ENCODE measurements at places on chromosomes 6 and 20. TPM values are rescaled to one million over a fixed set of nuclear protein-coding genes. Genes with fewer than 3 reads are reported as not detected.

AVP gene
- polyA plus RNA-seq: 0.60 TPM

PAK5 gene
- polyA plus RNA-seq: 0.57 TPM

CGAS gene
- polyA plus RNA-seq: 8.3 TPM

XKR7 gene
- 0.64 TPM for polyA plus RNA-seq

STMND1 gene
- not detected for polyA plus RNA-seq

VSTM2L gene
- 0.54 TPM for polyA plus RNA-seq

APOM gene
- polyA plus RNA-seq: 10.0 TPM

HINT3 gene
- polyA plus RNA-seq: 1.8 TPM

HLA-DRA gene
- 7.7 TPM for polyA plus RNA-seq

DEFB124 gene
- not detected for polyA plus RNA-seq
